ENCODE measurements at places on chromosomes 2 and 18.

DNA sequence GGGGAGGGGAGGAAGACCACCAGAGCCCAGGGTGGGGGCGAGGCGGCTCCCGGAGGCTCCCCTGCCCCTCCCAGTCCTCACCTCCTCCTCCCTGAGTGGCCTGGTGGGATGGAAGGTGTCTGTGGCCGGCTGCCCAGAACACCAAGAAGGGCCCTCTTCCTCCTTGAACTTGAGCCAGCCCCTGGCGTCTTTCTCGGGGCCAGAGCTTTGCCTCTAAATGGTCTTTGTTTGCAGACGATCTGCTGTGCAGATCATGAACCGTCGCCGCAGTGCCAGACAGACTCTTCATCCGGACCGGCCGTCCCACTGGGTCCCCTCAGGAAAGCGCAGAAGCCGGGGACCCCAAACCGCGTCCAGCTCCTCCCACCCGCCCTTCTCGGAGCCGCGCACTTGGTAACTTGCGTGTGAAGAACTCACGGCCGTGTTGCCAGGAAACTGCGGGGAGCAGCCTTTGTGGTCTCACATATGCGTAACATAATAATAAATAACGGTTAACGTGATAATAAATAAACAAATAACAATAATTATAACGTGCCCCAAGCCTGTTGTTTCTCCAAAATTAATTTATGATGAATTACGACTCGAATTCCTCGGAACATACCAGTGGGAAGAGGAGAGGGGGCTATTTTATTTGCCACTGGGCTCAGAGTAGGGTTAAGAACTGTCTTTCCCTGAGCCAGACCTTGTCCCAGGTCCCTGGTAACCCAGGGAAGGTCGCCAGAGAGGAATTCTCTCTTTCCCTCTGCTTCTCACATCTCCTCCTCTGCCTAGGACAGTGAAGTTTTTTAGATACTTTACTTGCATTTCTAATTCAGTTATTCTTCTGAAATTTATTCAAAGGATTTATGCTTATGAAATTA lies 41.0 kb downstream of the PTGR3 start:
- DNase-seq = no peak

- DNase-seq = no peak
Observed at GRCh38 chr2:130287656-130288026, 55.1 kb upstream of the IMP4 start.

DNA sequence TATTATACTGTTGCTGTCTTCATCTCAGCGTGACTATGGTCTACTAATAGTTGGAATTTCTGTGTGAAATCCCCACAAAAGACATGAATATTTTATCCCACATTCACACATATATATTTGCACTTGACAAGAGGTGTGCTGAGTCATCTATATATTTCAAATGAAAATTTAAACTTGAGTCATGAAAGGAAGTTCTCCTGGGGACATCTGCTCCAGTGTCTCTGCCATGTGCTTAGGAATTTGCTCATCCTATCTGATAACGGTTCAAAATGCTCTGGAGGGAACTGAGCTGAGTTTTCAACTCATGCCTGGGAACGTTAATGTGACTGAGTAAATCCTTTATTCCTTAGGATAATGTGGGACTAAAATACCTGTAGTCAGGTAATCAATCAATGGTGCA lies 326.2 kb upstream of the MEX3C start:
- DNase-seq = no peak

DNA sequence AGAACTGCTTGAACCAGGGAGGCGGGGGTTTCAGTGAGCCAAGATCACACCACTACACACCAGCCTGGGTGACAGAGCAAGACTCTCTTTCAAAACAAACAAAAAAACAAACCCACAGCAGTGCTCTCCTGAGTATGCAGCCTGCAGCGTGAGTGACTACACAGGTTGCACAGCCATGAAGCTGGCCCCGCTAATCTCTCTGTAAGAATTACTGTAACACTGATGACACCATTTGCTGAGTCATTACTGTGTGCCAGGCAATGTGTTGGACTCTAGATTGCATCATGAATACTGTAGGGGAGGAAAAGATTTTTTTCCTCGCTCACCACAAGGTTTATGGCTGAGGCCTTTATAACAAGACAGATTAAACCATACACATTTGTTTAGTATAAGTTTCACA lies 118.6 kb upstream of the ATP8B1 start:
- no peak for DNase-seq

DNA sequence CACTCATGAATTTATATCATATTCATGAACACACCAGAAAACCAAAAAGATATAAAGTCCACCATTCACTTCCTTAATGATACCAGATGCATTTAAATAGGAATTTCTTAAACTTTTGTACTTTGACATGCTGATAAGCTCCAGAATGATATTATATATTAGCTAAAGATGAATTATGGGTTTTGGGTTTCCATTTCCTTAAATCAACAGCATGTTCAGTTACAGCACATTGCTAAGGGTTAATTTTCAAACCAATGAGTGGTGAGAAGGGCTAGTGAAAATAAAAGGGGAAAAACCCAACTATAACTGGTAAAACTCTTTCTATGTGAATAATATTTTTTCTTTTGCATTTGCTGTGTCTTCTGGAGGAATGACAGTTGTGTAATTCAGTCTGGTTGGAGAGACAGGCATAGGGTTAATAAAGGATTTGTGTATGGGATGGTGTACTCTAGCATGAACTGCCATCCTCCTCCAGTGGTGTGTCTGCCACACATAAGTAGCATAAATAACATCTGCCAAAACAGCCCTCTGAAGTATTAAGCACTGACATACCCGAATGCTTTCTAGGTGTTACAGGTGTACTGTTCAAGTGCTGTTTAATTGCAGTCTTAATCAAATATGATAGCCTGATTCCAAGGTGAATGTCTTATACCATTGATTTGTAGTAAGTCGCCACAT lies 19.3 kb upstream of the CPS1 start:
- no peak for DNase-seq
